ENCODE measurements at places on chromosomes 7 and 10. TPM values are rescaled to one million over a fixed set of nuclear protein-coding genes. Genes with fewer than 3 reads are reported as not detected.
A peak's percentile ranks its signal among the peaks of the same experiment; 100 is the strongest.

DNA sequence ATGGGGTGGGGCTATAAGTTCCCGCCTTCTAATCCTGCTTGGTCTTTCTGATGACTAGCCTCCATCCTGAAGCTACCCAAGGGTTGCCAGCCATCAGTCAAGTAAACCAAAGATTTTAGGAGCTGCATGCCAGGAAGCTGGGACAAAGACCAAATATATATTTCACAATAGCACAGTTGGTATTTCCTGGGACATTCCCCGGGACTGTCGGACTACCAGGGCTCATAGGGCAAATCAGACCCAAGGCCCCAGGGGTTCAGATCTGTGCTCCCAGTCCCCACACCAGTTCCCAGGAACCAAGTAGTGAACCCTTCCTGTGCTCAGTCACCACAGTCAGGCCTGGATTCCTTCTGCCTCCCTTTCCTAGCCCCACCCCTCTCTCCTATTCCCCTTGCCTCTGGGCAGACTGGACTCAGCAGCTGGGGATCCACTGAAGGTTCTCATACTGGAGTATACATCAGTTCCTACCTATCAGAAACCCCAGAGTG, 5.7 kb upstream of the CXCL12 start:
- DNase-seq = no peak

- DNase-seq = no peak
These were observed 55.4 kb downstream of the MKI67 start for GRCh38 chr10:128070721-128071416.

- DNase-seq = no peak
These were observed 138.2 kb downstream of the ADAM12 start for GRCh38 chr10:126250045-126250444.

- no peak for DNase-seq
These were observed 168.4 kb downstream of the EVX1 start for GRCh38 chr7:27410812-27411544.

- no peak for DNase-seq
These were observed 171.1 kb downstream of the EGFR start for GRCh38 chr7:55189878-55190436.

DNA sequence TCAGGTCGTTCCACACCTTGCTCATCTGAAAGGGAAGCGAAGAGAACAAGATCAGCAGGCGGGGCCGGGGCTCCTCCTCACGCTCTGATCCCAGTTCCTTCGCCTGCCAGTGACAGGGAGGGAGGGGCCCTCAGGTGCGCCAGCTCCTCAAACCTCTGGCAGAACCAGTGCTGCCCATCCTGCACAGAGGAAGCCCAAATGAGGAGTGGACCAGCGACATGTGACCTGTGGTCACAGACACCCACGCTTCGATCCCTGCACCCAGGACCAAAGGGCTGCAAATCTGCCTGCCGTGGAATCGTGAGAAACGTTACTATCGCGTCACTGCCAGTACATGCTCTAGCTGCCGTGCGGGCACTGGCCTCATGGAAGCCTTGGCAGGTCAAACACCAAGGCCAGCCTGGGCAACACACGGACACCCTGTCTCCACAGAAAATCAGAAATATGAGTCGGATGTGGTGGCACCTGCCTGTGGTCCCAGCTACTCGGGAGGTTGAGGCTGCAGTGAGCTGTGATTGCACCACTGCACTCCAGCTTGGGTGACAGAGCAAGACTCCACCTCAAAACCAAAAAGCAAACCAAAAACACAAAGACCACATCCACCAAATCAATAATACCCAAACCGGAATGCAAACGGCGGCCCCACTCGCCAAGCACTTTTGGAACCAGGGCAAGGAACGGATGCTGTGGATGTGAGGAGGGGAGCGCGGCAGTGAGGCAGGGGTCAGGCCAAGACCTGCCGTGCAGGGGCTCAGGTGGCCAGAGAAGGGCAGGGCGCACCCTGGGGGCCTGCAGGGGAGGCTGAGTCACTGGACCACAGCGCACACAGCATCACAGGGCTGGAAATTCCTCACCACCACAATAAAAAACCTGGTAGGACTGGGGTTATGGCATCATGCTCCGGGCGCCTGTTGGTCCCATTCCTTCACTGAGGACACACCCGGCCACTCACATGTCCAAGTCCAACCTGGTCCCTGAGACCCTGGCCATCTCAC, 13.4 kb downstream of the NUDT1 start:
- no peak for DNase-seq

DNA sequence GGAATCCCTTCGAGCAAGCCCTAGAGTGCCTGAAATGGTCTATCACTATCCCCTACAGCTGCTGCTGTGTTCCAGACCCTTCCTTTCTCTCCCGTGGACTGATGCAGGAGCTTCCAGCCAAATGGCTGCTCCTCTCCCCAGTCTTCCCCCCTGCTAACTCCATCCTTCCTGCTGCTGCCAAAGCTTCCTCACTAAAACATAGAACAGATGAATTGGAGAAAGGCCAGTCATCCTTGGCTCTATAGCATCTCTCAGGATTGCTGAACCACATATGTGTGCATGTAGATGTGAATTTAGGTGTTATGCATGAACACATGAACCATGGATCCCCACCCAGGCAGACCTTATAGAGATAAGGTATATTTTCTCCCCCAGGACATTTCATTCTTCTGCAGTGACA, 60.7 kb downstream of the GPR26 start:
- DNase-seq = peak; percentile 51

DNA sequence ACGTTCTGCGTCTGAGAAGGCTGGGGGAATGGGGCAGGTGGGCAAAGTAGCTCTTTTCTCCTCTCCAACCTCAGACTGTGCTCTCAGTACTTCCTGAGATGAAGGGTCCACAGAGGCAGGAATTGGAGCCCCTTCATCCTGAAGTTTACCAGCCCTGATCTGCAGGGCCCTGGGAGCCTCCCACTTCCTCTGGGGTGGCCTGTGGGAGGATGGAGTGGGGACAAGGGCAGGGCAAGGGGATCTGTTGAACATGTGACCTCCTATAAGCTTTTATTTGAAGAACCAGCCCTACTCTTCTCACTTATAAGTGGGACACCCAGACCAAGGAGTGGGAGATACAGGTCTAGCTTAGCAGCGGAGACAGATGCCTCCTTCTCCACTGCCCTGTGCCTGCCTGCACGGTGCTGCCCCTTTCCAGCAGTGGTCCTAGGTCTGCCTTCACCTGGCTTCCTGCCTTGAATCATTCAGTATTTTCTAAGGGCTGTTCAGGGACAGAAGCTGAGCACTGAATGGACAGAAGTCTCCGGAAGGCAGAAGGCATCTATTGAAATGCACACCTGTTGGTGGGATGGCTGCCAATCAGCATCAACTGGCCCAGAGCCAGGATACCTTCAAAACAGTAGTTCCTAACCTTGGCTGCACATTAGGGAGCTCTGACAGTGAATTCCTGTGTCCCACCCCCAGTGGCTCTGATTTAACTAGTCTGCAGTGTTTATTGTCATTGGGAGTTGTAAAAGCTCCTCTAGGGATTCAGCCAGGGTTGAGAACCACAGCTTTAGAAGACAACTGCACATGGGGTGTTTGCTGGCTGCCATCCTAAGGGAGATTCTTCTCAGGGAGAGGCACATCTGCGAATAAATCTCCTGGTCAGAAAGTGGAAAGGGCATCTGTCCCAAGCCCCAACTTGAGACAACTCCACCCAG, 2.7 kb upstream of the ARHGAP22 start:
- DNase-seq = no peak

DNA sequence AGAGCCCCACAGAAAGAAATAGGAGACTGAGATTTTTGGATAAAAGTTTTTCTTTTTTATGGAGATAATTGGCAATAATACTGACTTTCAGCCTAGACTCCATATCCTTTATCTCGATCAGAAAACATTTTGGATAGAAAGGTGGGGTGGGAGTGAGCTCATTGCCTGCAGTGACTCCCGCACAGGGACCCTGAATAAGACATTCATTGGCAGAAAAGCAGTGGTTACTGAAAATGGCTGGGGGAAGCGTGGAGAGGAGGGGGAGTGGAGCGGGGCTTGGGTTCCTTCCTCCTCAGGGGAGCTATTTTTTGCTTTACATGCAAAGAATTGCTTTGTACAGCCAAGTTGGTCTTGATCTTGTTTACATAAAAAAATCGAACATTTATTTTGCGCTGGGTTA, 90.4 kb upstream of the BMPER start:
- no peak for DNase-seq

FRMPD2 gene
- total RNA-seq = under 0.01 TPM
